Activated T-helper 2 cell treated with anti-CD3 and anti-CD28 coated beads, Interferon-gamma antibody, Interleukin-2, Interleukin-4, amounts not matched to agents 10 μg/mL and 5 μg/mL and 100 μg/mL, durations not matched to agents 14 hours and 24 hours and 36 hours (primary cell): ENCODE measurements at places on chromosomes 12 and 14. TPM values are rescaled to one million over a fixed set of nuclear protein-coding genes. Genes with fewer than 3 reads are reported as not detected.

Gene DEGS2
- total RNA-seq, result 0.16 and 0.41 TPM in 2 replicates

Gene KRT5
- total RNA-seq, result not detected in 2 replicates

Gene GYS2
- 0.07 and 0.14 TPM in 2 replicates for total RNA-seq

Gene PLA2G1B
- total RNA-seq, result not detected in 2 replicates

Gene PLD4
- total RNA-seq, result 0.16 and 0.23 TPM in 2 replicates

Gene MYH6
- total RNA-seq, result 0.11 and 0.14 TPM in 2 replicates

Gene TMPRSS12
- total RNA-seq, result not detected in 2 replicates

Gene LRRC9
- not detected in 2 replicates for total RNA-seq

Gene SMIM41
- total RNA-seq, result 0.14 and 0.16 TPM in 2 replicates

Gene KRT77
- total RNA-seq, result not detected in 2 replicates

Gene GPR68
- 5.7 and 6.0 TPM in 2 replicates for total RNA-seq

Gene DLK1
- total RNA-seq, result not detected in 2 replicates

Gene HOXC11
- not detected in 2 replicates for total RNA-seq

Gene CLEC4C
- total RNA-seq, result not detected in 2 replicates

Gene PRB2
- total RNA-seq, result not detected in 2 replicates

Gene KRT6C
- total RNA-seq, result not detected in 2 replicates

Gene CHURC1
- total RNA-seq, result 44.4 and 55.3 TPM in 2 replicates

Gene EIF2S1
- 217 and 230 TPM in 2 replicates for total RNA-seq

Gene CRIP1
- 156 and 185 TPM in 2 replicates for total RNA-seq

Gene CLMN
- 0.51 and 1.3 TPM in 2 replicates for total RNA-seq

Gene GPRC5D
- total RNA-seq, result not detected in 2 replicates
